ENCODE measurements at places on chromosomes 16 and 17.

DNA sequence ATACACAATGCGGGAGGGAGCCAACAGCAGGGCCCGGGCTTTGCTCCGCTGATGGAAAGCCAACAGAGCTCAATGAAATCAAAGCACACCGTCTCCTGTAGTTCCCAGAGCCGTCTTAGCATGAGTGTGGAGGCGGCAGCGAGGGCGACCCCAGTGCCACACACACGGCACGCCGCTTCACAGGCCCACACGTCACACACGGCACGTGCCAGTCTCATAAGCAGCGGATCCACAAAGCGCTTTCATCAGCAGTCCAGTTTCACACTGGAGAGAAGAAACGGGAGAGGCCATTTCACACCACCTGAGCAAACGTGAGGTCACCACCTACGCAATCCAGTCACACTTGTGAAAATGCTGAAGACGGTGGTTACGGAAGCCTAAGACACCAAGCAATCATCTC lies 34.8 kb downstream of the CYB5D2 start:
- DNase-seq: no peak

DNA sequence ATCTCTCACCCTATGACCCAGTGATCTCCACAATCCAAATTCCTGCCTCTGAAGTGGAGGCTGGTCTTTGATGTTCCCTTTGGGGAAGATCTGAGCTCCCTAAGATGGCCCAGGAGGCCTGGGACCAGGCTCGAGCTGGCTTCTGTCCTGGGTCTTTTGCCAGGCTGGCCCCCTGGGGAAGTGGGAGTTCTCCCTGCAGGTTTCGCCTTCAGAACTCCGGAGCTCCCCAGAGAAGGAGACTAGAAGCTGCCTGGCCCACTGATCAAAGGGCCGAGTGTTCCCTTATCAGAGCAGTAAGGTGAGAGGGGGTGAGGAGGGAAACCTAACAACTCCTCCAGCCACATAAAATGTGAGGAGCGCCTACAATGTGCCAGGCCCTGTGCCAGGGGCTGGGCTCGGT lies 147.1 kb downstream of the IRF8 start:
- DNase-seq: no peak

DNA sequence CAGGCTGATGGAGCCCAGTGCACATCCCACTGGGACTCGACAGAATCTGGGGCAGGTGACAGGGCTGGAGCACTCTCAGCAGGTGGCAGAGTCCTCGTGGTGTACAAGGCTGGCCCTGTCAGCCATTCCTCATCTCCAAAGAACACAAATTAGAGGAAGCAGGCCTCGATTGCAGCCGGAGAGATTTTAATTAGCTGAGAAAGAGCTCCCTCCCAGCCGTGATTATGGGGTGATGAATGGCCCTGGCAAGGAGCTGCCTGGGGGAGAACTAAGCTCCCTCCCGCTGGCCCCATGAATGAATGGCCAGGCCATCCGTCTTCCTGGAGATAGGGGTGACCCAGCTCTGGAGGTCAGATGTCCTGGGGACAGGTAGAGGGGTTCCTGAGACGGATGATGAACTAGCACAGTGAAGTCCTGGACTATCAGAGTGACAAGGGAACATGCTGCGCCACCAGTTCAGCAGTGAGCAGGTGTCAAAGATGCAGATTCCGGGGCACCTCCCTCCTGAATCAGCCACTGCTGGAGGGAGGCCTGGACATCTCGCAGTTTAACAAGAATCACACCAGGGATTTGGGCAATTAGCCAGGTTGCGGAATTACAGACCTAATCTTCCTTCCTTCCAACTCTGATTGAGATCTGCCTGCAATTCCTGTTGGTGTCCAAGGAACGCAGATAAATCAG lies 35.5 kb downstream of the PIMREG start:
- DNase-seq: no peak

- no peak for DNase-seq
Observed at GRCh38 chr17:74957935-74958740, 14.4 kb downstream of the HID1 start.

DNA sequence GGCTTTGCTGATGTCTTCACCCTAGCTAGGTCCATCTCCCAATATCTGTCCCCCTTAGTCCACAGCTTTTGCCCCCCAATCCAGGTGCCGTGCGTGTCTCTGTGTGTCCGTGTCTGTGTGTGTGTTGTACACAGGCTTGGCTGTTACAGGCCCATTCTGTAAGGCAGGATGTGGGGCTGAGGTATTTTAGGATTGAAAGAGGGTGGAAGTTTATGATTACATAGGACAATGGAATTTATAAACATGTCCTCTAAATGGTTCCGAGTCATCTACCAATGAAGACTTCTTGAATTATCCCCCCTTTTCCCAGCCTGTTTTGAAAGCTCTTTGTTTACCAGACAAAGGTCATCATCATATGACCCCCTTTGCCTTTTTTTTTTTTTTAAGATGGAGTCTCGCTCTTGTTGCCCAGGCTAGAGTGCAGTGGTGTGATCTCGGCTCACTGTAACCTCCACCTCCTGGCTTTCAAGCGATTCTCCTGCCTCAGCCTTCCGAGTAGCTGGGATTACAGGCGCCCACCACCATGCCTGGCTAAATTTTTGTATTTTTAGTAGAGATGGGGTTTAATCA lies 21.9 kb downstream of the ACE start:
- peak; percentile 87 for DNase-seq

- DNase-seq: no peak
Observed at GRCh38 chr17:39818358-39819000, 45.6 kb downstream of the IKZF3 start.

DNA sequence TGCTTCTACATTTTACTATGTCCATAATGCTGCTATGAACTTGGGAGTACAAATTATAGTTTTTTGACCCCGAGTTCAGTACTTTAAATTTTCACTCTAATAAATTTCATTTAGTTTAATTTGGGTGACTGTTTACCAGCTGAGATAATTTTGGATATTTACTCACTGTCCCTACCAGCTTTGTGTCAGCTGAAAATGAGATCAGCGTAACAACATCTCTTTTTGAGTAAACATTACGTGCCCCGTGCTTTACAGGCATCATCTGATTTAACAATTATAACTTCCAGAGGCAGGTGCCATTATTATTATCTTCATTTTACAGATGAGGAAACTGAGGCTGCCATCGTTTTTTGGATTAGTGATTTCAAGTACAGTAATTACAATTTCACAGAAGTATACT lies 15.0 kb downstream of the GFOD2 start:
- DNase-seq: no peak

- no peak for DNase-seq
Observed at GRCh38 chr17:63961355-63962212, 11.1 kb downstream of the SCN4A start.

DNA sequence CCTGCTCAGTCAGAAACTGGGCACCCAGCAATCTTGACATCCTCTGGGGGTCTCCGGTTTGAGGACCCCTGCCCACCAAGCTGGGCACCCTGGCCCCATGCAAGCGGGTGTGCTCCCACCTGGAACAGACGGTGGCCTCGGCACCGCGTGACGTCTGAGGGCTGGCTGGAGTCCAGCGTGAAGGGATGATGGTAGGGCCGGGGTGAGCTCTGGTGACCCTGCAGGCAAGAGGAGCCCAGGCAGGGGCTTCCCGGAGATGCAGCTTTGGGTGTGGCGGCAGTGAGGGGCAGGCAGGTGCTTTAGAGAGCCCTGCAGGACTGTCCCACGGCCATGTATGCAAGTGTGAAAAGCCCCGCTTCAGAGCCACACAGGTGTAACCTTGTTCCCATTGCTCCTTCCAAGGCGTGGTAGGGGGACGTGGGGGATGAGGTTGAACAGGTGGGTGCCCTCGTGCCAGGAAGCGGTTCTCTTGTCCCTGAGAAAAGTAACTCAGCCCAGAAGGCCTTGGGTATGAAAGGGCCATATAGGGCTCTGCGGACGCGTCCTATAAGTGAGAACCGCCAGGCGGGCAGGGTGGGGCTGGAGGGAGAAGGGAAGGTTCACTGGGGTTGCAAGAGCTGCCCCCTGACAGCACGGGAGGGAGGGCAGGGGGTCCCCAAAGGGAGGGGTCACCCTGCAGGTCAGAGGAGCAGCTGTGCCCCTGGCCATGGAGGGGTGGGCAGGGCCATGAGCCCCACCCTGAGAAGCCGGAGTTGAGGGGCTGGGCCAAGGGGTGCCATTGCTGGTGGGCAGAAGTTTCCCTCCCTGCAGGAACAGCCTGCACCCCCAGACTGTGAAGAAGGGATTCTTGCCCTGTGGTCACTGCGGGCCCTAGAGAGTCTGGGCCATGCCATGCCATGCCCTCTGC lies 9.2 kb downstream of the RGS11 start:
- DNase-seq: no peak

DNA sequence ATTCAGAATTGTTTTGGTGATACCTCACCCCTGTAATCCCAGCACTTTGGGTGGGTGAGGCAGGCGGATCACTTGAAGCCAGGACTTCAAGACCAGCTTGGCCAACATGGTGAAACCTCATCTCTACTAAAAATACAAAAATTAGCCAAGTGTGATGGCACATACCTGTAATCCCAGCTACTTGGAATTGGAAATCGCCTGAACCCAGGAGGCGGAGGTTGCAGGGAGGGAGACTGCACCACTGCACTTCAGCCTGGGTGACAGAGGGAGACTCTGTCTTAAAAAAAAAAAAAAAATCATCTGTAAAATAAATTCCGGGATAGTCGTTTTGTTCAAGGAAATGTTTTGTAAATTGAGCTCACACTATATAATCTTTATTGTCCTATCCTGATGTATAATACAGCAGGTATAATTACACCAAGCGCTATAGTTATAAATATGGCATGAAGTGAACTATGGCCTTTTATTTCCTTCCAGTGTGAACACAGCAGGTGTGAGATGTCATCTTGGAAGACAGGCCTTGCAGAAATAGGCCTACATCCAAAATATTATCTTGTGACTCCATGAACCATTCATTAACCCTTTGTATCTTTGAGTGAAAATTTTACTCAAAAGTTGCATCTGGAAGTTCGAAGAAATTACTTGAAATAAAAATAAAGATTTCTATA lies 25.4 kb downstream of the PLA2G10 start:
- no peak for DNase-seq

GRCh38 chr16:3180445-3180878 lies 7.5 kb upstream of the OR1F1 start:
- no peak for DNase-seq

DNA sequence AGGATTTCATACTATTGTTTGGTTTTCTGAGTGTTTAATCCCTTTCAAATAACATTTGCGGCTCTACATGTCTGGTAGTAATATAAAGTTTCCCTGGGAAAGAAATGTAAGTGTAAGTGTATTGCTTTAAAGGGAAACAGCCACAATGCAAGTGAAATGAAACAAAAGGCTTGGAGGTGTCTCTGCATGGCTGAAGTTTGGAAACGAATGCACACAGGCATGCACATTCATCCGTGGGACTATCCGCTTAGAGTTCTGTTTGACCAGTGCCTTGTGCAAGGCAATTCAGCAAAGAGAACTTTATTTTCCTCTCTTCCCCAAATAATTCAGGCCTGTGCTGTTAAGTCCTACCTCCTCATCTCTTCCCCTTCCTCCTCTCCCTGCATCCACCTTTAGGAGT lies 56.1 kb upstream of the MRTFB start:
- no peak for DNase-seq

- no peak for DNase-seq
Observed at GRCh38 chr16:80517846-80518245, 22.9 kb upstream of the DYNLRB2 start.

GRCh38 chr17:83081684-83082201 lies 2.3 kb downstream of the METRNL start:
- no peak for DNase-seq

GRCh38 chr17:38632334-38632733 lies 26.6 kb upstream of the SRCIN1 start:
- DNase-seq: no peak

DNA sequence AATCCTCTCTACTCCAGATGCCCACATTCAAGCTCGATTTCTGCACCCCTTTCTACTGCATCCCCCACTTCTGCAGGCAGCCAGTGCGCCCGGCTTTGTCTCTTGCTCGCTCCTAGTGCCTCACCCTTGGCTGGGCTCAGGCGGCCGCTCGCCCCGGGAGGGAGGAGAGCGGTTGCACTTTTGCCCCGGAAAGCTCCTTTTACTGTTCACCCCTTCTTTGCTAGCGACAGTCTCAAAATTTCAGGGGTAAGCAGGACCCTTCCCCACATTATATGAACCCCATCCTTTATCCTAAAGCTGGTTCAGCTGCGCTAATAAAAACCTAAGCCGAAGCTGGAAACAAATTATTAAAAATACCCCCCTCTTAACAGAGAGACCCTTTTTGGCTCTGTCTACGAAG lies 1.0 kb downstream of the HOXB5 start:
- DNase-seq: no peak

GRCh38 chr16:28835864-28836760 lies 10.0 kb downstream of the TUFM start:
- no peak for DNase-seq

DNA sequence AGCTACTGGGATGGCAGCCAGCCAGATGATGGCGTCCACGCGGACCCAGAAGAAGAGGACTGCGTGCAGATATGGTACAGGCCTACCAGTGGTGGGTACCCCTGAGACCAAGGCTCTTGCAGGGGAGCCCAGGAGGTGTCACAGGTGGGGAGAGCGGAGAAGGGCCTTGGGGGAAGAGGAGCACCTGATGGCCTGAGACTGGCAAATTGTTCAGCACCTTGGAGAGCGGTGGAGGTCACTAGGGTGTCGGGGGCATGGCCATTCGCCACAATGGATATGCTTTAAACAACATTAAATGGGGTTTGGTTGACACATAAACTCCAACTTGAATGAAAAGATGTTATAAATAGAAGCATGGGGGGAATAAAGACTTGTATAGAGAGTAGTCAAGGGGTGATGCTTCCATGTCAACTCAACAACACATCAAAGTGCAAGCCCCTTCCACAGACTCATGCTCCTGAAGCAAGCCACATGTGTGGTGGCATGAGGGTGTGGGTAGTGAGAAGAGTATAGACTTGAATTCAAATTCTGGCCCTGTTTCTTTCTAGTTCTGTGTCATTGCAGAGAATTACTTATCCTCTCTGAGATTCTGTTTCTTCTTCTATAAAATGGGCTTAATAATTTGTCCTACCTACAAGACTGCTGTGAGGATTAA lies 22.2 kb downstream of the CLEC19A start:
- no peak for DNase-seq

Measured in AG04450 (cell line).